ENCODE measurements at places on chromosomes 13 and 19.

DNA sequence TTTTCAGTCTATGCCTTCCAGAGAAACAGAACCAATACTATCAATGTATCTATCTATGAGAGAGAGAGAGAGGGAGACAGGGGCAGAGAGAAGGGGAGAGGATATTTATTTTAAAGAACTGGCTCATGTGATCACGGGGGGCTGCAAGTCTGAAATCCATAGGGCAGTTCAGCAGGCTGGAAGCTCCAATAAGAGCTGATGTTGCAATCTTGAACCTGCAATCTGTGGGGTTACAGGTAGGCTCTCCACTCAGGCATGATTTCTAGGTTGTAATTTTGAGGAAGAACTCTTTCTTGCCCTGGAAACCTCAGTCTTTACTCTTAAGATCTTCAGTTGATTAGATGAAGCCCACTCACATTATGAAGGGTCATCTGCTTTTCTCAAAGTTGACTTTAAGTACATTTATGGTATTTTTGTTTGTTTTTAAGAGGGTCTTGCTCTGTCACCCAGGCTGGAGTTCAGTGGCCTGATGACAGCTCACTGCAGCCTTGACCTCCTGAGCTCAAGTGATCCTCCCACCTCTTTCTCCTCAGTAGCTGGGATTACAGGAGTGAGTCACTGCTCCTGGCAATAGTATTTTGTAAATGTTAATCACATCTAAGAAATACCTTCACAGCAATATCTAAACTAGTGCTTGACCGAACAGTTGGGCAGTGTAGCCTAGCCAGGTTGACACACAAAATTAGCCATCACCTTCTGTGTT lies 376.4 kb downstream of the FGF9 start:
- no peak for DNase-seq

DNA sequence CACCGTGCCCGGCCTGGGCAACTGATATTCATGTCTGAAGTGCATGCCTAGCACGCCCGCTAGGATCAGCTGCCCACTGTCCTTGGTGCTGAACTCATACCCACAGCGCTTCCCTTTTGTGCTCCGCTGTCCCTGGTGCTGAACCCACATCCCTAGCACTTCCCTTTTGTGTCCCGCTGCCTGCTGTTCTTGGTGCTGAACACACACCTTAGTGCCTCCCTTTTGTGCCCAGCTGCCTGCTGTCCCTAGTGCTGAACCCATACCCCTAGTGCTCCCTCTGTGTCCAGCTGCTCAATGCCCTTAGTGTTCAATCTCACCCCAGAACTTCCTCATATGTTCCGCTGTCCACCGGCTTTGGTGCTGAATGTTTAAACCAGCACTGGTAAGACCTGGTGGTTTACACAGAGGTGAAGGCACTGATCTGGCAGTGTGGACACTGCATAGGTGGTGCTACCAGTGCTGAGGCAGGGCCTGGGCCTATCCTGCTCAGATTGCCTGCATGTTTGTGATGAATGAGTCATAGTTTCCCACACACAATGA lies 26.3 kb upstream of the SIGLEC11 start:
- peak; percentile 49 for DNase-seq

DNA sequence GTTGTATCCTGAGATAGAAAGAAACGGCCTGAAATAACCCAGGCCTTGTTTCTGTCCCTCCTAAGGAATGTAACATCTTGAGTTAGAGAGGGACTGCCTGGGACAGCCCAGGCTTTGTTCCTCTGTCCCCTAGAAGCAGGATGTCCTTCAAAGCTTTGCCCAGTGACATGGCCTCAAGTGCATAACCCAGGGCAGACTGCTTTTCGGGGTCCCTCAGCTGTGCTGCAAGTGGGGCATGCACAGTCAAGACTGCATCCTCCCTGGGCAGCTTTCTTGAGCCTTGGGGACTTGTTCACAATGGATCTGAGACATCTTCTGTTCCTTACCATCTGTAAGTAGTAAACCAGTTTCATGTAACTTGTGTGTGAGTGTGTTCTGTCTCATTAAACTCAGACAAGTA lies 7.5 kb upstream of the EPSTI1 start:
- no peak for DNase-seq

DNA sequence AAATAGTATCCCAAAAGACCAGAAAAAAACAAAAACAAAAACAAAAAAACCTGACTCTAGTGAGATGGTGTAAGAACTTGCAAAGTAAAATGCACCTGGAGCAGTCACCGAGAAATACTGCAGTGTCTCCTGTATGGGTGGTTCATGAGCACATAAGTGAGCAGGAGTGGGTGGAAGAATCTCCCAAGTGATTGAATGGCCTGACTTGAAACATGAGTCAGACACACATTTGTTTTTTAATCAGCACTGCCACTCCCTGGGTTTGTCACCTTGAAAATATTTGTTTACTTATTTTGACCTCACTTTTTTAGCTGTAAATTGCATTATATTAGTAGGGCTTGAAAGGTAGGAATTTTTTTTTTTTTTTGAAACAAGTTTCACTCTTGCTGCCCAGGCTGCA lies 2.0 kb downstream of the ZNF431 start:
- no peak for DNase-seq
